ENCODE measurements at places on chromosomes 13 and 19. TPM values are rescaled to one million over a fixed set of nuclear protein-coding genes. Genes with fewer than 3 reads are reported as not detected.

DNA sequence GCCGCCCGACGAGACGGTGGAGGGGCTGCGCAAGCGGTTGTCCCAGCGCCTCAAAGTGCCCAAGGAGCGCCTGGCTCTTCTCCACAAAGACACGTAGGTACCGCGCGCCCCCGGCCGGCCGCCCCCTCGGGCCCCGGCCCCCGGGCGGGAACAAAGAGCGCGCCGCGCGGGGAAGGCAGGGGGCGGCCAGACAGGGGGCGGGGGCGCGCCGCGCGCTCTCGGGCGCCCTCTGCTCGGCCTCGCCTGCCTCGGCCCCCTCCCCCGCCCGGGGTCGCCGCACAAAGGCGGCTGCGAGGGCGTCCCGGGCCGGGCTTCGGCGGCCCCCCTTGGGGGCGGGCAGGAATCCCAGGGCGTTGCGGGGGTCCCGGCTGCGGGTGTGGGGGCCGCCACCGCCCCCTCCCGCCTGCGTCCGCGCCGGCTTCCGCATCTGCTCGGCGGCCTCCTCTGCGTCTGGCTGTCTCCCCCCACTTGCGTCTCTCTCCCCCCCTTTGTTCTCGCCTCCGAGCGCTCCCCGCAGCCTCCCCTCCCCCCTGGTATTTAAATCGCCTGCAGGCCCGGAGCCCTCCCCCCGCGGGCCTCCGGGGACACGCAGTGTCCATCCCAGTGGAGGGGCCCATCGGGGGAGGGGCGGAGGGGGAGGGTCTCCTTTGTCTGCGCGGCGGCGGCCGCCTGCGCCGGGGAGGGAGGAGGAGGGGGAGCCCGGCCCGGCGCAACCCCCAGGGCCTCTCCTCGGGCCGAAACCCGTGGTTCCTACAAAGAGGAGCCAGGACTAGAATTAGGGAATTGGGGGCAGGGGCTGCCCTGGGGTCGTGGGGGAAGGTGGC, 2.3 kb downstream of the MIDN start:
- DNase-seq, result peak; percentile 89

DNA sequence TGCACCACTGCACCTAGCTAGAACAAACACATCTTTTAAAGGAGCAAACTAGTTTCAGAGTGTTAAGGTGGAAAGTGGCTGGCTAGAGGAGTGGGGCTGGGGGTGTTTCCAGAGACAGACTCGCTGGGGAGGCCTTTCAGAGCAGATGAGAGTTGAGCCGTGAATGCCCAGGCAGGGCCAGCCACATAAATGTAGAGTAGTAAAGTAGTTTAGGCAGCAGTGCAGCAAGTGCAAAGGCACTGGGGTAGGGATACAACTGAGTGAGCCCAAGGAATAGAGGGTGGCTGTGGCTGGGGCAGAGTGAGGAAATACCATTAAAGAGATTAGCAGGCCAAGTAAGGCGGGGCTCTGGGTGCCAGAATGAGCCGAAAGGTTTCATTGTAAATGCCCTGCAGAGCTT, 72.0 kb downstream of the ALOX5AP start:
- no peak for DNase-seq

DNA sequence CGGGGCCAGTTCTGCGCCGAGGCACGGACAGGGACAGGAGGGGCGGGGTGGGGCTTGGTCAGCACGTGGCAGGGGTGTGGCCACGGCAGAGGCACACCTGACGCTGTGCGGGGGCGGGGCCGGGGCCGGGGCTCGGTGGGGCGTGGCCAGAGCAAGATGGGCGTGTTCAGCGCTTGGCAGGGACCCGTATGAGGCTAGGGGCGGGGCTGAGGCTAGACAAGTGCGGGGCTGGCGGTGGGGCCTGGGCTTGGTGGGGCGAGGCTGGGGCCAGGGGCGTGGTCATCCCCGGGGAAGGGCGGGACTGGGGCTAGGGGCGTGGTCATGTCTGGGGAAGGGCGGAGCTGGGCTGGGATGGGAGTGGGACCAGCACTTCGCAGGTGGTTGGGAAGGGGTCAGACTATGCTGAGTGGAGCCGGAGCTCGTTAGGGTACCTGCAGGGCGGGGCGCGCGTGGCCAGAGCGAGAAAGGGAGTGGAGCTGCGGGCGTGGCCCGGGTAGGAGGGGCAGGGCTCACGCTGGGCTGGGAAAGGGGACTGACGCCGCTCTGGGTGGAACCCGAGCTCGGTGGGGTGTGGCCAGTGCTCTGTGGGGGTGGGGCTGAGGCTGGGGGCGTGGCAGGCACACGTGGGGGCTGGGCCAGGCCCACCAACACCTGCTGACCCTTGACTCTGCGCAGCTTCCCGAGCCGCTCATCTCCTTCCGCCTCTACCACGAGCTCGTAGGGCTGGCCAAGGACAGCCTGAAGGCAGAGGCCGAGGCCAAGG, 12.8 kb downstream of the POLR2E start:
- DNase-seq, result peak; percentile 85

DNA sequence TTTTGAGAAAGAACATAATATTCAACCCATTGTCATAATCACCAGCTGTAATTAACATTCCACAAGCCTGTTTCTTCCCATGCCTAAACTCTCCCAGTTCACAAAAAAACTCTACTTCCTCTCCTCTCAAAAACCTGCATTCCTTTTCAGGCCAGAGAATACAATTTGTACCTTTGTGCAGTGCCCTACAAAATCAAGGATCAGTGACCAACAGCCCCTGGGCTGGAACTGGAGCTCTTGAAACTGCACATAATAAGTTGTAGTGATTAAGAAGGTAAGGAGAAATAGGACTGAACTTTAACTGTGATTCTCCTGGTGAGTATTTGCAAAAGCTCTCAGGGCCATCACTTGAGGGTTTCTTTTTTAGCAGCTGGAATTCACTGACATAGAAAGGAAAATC, 472.7 kb downstream of the RFC3 start:
- no peak for DNase-seq

PLVAP gene
- total RNA-seq, result 181 TPM

- DNase-seq, result no peak
Observed at GRCh38 chr13:104816726-104817125, 1718.7 kb downstream of the EFNB2 start.

SIGLEC9 gene
- total RNA-seq, result 8.7 TPM

GRCh38 chr13:40342461-40342860, 324.0 kb downstream of the FOXO1 start:
- DNase-seq, result no peak

DNA sequence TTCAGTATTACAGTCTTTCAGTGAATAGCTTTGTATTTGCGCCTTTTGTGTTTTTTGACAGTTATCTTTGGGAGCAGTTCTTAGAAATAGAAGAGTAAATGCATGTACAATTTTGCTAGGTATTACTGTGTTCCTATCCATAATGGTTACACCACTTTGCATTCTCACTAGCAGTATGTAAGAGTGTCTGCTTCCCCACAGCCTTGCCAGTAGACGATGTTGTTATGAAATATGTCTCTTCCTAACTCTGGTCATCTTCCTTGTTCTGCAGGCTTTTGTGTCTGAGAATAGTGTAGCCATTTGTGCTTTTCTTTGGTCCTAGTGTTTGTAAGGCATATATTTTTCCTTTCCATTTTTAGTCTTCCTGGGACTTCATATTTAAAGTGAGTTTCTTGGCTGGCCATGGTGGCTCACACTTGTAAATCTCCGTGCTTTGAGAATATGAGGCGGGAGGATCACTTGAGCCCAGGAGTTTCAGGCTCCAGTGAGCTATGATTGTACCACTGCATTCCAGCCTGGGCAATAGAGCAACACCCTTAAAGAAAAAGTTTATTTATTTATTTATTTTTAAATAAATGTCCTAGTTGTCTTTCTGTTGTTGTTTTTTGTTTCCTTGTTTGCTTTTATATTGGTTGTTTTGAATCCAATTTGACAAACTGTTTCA, 140.3 kb downstream of the PDS5B start:
- DNase-seq, result no peak

DNA sequence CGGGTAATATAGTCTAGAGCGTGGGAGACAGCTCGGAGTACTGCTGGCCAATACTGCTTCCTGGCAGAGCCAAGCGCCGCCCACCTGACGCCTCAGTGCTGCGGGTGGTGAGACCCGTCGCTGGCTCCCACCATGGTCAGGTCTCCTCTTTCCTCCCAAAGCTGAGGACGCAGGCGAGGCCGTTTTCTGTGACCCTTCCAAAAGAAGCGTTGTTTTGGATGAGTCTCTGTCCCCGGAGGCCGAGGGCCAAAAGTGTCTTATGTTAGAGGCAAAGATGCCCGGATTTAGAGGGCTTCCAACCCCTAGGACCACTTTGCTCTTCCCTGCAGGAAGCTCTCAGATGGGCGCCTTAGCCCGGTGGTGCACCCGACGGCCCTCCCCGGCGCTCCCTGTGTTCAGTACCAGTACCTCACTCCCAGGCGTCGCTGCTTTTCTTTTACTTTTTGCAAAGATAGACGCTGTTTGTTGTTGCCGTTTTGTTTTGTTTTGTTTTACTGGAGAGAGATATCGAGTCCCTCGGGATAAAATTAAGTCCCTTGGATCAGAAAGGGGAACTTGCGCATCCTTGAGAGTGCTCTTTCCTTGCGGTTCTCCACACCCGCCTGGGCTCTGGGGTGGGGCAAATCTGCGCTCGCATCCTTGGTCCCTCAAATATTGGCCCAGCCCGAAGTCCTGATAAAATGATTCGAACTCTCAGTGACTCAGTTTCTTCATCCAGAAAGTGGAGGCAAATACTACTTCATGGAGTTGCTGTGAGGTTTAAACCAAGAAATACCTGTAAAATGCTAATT, 7.0 kb downstream of the PDX1 start:
- DNase-seq, result no peak

ZIC2 gene
- 0.10 TPM for total RNA-seq

DNA sequence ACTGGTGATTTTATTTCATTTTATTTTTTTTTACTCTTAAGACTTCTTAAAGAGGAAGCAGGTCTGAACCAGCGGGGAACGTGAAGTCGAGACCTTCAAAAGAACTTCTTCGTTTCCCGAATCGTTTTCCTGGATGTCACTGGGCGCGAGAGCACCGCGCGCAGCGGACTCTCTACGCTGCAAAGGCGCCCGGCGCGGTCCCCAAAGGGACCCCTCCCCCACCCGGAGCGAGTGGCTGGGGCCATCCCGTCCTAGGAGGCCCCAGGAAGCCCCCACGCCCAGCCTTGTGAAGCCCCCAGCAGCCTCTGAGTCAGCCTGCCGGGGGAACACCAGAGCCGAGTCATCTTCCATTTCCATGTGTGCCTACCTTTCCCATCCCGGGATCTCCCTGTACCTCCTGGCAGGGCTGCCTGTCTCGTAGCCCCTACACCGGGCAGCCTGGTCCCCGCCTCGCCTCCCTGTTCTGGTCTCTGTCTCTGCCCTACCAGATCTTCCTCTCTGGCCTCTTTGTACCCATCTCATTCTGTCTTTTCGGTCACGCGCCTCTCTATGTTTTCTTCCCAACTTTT, 608 bp downstream of the CD70 start:
- no peak for DNase-seq

GRCh38 chr13:77022341-77022740, 4.6 kb downstream of the FBXL3 start:
- DNase-seq, result no peak

IGFL1 gene
- not detected for total RNA-seq

GRCh38 chr13:109782066-109782822, 4.1 kb downstream of the IRS2 start:
- no peak for DNase-seq

DNA sequence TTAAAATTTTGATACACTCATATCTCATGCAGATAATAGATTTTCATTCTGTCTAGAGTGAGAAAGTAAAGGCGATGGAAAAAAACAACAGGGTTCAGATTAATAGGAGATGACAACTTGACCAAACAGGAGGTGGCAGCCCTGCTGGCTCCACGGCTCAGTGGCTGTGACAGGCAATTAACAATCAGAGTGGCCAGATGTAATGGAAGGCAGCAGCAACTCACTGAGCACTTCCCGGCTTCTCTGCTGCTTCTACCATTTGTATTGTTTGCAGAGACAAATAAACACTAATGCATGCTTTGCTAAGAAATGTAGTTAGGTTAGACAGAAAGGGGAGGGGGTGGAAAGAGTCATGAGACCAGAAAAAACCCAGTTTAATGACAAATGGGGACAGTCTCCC, 473.0 kb upstream of the SLC10A2 start:
- DNase-seq, result no peak

DNA sequence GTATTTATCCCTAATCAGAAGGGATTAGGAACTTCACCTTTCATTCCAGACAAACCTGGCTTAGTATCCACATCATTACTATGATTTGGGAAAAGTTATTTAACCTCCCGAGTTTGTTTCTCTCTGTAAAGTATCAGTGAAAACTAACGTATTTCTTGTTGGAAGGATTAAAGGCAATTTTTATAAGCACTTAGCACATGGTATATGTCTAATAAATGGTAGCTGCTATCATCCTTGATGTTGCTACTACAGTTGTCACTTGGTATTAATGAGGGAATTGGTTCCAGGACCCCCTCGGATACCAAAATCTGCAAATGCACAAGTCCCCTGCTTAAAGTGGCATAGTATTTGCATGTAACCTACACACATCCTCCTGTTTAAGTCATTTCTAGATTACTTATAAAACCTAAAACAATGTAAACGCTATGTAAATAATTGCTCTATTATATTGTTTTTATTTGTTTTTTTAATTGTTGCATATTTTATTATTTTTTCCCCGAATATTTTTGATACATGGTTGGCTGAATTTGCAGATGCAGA, 42.7 kb upstream of the FAM124A start:
- no peak for DNase-seq

KCNC3 gene
- 0.90 TPM for total RNA-seq

DNA sequence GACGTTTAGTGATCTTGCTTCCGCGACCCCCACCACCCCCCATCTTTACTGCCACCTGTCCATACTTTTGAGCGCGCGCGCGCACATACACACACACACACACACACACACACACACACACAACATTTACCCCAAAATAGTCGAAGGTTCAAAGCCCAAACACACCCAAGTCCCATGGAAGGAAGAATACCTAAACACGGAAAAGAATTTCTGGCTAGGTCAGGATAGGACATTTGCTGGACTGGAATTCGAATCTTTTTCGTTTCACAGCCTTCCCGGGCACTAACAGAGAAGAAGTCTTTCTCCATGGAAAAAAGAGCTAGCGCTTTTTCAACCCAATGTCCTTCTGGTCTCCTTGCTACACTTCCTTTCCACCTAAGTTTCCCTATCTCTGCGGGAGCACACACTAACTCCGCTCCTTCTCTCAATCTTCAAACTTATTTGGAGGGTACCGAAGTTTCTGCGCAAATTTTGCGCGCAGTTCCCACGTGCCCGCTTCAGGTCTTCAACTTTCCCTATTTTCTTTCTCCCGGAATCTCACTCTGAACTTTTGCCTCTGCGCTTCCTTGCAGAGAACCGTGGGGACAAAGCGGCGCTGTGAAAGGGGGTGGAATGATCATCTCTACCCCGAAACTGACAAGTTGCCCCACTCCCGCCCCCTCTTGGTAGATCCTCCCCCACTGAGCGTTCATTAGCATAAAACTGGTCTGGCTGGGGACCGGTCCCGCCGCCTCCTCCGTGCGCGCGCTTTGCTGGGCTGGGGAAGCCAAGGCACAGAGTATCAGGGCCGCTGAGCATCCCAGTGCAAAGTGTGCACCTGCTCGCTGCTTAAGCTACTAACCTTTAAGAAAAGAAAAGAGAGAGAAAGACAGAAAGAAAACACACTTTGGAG, 2.7 kb downstream of the DACH1 start:
- DNase-seq, result peak; percentile 80

UBE2L5 gene
- total RNA-seq, result 0.14 TPM

Data from posterior vena cava (tissue), 2 donors.